ENCODE measurements at places on chromosomes 6 and 20.

- no peak for DNase-seq
These were observed 65.9 kb upstream of the DDR1 start for GRCh38 chr6:30818391-30818841.

DNA sequence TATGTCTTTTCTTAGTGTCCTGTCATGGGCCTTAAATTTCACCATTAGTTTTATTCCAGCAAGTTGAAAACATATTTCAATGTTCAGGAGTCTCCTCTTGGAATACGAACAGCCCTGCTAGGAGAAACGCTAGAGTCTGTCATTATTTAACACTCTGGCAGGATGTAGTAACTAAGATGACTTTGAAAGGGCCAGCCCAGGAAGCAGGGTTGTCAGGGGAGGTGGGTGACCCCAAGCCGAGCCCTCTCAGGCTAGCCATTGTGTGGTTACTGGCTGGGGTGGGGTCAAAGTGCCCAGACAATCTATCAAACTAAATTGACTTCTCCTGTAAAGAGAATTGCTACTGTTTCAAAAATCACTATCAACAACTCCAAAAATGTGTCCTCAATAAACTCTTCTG, 67.8 kb downstream of the LY86 start:
- DNase-seq, result no peak

DNA sequence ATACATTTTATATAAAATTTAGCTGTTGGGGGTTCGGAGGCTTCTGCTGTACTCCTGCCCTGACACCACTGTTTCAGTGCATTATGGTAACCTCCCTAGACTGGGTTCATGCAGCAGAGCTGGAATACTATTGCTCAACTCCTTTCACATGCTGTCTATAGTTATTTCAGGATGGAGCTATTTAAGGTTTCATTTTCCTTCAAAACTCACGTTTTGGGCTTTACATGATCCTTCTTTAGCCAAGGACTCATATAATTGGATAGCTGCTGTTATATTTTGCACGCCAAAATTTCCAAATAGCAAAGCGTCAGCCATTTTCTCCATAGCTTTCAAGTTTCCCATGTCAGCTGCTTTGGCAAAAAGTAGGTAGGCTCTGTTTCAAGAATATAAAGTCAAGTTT, 76.8 kb downstream of the SEL1L2 start:
- DNase-seq, result no peak

- no peak for DNase-seq
These were observed 22.2 kb downstream of the KHDC1L start for GRCh38 chr6:73203098-73203497.

GRCh38 chr20:588476-588875, 21.6 kb downstream of the TCF15 start:
- DNase-seq, result no peak

- DNase-seq, result peak; percentile 50
These were observed 77.9 kb downstream of the TNFAIP3 start for GRCh38 chr6:137944793-137945498.
